ENCODE measurements at places on chromosomes 5 and 9. TPM values are rescaled to one million over a fixed set of nuclear protein-coding genes. Genes with fewer than 3 reads are reported as not detected.

ADAMTS2 gene
- total RNA-seq, result 1.7 TPM

RORB gene
- total RNA-seq, result 0.52 TPM

PAPPA gene
- 0.41 TPM for total RNA-seq

FOXD4L3 gene
- total RNA-seq, result not detected

ZFP2 gene
- total RNA-seq, result 0.28 TPM

ADAMTS16 gene
- 12.3 TPM for total RNA-seq

ZNF366 gene
- not detected for total RNA-seq

GNAQ gene
- 24.8 TPM for total RNA-seq

EQTN gene
- total RNA-seq, result 2.1 TPM

APBA1 gene
- 0.81 TPM for total RNA-seq

TAS2R1 gene
- total RNA-seq, result not detected

GADD45G gene
- 3.7 TPM for total RNA-seq

SLC45A2 gene
- total RNA-seq, result not detected
